ENCODE measurements at places on chromosomes 3 and 15.

DNA sequence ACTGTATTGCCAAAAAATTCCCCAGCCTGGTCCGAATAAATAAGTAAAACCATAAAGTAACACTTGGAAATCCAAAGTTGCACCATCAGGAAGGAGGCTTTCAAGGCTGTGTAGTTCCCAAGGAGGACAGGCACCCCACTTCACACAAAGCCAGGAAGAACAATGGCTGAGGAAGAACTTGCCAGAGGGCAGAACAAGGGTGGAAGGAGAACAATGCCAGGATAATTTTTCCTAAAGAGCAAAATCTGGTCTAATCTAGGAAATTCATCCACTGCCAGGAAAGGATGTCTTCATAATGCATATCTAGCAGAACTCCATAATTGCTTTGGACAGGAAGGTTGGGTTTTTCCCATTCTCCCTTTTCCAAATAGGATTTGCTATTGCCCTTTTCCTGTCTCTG, 15.7 kb upstream of the ARID3B start:
- DNase-seq: no peak

- DNase-seq: peak; percentile 46
Observed at GRCh38 chr3:359672-360071, 163.1 kb downstream of the CHL1 start.

DNA sequence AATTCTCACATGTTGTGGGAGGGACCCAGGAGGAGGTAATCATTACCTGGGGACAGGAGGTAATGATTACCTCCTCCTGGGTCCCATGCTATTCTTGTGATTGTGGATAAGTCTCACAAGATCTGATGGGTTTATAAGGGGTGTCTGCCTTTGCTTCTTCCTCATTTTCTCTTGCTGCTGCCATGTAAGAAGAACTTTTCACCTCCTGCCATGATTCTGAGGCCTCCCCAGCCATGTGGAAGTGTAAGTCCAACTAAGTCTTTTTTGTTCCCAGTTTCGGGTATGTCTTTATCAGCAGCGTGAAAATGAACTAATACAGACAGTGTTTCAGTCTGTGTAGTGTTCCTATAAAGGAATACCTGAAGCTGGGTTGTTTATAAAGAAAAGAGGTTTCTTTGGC, 13.1 kb upstream of the KCTD6 start:
- DNase-seq: no peak

- DNase-seq: no peak
Observed at GRCh38 chr15:33374226-33374914, 63.6 kb downstream of the RYR3 start.

GRCh38 chr15:87269566-87269965, 987.0 kb downstream of the NTRK3 start:
- no peak for DNase-seq

GRCh38 chr15:74382004-74382816, 14.8 kb upstream of the CYP11A1 start:
- DNase-seq: peak; percentile 84

- peak; percentile 54 for DNase-seq
Observed at GRCh38 chr3:38479431-38480092, 16.6 kb upstream of the EXOG start.

DNA sequence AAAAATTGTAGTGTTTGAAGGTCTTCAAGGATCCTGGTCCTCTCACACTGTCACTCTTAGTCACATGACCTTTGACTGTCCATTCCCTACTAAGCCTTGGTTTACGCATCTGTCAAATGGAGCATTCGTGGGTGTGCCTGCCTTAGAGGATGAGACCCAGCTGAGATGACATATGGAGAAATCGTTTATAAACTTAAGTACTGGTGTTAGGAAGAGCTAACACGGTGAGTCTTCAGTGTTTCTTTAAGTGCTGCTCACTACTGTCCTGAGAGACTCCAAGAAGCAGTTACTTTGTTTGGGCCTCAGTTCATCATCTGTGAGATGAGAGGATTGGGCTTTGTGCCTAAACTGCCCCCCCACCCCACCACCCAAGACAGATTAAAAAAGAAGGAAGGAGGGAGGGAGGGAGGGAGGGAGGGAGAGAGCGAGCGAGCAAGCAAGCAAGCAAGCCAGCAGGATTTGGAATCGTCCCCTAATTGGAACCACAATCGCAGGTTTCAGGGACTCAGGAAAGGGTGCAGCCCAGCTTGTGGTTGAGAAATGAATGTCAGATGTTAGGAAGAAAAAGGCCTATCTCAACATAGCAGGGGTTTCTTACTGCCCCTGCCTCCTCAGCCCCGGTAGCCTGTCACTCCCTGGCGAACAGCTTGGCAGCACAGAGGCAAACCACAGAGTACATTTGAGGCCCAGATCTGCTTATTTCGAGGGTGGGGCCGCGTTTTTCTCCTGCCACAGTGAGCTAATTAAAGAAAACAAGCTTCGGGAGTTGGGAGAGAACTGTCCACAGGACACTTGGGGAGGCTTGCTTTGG, 32.7 kb downstream of the SMAD3 start:
- no peak for DNase-seq

DNA sequence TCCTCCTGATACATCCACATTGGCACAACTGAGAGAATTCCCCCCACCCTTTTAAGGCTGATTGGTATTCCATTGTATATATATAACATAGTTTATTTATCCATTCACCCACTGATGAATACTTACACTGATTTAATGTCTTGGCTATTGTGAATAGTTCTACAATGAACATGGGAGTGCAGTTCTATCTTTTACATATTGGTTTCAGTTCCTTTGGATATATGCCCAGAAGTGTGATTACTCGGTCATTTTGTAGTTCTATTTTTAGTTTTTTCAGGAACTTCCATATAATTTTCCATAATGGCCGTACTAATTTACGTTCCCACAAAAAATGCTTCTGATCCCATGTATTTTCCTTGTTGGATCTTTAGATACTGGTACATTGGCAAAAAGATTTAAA, 135.3 kb downstream of the FMN1 start:
- DNase-seq: no peak

- DNase-seq: no peak
Observed at GRCh38 chr15:42083916-42084315, 10.4 kb downstream of the PLA2G4D start.

DNA sequence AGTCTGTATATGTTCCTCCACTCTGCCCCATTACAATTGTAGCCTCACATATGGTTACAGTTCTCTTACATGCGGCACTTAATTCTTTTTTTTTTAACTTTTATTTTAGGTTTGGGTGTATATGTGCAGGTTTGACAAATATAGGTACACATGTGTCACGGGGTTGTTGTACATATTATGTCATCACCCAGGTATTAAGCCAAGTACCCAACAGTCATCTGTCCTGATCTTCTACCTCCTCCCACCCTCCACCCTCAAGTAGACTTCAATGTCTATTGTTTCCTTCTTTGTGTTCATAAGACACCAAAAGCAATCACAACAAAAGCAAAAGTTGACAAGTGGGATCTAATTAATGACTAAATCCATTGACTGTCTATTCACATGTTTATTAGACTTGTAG, 144.6 kb upstream of the TP63 start:
- no peak for DNase-seq

GRCh38 chr3:38257583-38257982, 8.0 kb upstream of the SLC22A13 start:
- DNase-seq: no peak

- no peak for DNase-seq
Observed at GRCh38 chr15:77033417-77033728, 37.5 kb downstream of the TSPAN3 start.

DNA sequence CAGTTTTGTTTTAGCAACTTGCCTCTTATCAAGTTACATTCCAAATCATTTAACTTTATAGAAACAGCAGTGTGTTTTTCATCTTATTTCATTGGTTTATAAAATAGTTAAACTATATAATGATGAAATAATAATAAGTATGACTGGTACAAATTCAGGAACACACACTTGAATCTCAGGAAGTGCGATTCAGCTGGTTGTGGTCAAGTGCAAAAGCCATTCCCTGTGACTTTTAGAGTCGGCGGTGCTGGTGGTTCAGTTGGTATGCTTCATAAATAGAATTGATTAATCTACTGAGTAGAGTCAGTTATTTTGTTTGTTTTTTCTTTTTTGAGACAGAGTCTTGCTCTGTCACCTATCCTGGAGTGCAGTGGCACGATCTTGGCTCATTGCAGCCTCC, 22.7 kb downstream of the SACM1L start:
- DNase-seq: no peak

GRCh38 chr3:53139906-53140846, 9.9 kb upstream of the RFT1 start:
- no peak for DNase-seq

- no peak for DNase-seq
Observed at GRCh38 chr3:112126511-112126911, 6.5 kb downstream of the GCSAM start.

- no peak for DNase-seq
Observed at GRCh38 chr3:197956626-197956988, 3.4 kb upstream of the LMLN start.

DNA sequence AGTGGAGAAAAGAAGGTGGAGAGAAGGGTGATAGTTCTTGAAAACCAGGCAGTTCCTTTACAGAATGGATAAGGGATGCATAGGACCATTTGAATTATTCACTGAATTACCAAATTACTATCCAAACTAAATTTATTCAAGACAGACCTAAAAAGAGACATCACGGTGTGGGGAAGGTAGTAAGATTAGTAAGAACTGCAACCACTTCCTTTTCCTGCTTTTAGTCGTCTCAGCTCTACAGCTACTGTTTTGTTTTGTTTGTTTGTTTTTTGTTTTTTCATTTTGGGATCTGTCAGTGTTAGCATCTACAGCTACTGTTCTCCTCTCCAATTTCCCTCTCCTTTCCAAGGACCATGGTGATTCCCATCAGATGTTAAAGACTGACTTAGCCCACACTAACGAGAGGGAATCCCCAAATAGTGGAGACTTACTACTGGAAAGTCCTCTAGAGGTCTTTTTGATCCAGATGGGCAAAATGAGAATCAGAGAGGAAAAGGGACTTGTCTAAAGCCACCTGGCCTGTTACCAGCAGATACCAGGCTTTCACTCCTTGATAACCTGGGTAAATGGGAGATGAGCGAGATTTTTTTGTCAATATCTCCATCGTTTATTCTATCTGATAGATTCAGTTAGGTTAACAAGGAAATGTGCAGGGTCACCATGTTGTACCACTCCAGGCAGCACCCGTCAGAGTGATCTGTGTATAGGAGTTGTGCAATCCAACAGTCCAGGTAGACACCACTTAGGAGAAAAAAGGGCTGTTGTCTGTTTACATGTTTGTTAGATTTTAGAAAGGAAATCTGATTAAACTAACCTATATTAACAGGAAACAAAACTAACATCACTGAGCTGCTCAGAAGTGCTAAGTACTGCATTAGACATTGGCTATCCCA, 6.0 kb downstream of the HCLS1 start:
- no peak for DNase-seq

- DNase-seq: no peak
Observed at GRCh38 chr3:183149915-183150750, 12.4 kb downstream of the LAMP3 start.

DNA sequence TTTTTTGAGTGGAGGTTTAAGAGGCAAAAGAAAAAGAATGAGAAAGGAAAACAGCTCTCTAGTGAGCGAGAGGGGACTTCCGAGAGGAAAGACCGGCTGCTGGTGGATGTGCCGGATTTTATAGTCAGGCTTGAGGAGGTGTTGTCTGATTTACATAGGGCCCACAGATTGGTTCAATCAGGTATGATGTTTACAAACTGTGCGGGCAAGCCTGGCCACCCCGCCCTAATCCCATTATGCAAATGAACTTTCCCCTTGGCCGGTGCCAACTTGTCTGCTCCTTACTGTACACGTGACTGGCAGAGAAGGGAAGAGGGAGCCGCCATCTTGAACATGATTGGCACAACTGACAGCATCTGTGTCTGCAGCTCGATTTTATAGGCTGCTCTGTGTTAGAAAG, 44.7 kb downstream of the FAM43A start:
- no peak for DNase-seq

DNA sequence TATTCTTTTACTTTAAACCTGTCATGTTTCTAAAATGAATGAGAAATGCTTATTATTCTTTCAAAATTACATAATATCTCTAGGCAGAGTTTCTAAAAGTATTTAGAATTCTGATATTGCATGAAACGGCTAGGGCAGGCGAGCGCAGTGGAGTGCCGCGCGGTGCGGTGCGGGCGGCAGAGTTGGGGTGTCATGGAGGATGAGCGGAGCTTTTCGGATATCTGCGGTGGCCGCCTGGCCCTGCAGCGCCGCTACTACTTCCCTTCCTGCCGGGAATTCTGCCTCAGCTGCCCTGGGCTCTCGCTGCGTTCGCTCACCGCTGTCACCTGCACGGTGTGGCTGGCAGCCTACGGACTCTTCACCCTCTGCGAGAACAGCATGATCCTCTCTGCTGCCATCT, 12.6 kb downstream of the BNIP2 start:
- no peak for DNase-seq

DNA sequence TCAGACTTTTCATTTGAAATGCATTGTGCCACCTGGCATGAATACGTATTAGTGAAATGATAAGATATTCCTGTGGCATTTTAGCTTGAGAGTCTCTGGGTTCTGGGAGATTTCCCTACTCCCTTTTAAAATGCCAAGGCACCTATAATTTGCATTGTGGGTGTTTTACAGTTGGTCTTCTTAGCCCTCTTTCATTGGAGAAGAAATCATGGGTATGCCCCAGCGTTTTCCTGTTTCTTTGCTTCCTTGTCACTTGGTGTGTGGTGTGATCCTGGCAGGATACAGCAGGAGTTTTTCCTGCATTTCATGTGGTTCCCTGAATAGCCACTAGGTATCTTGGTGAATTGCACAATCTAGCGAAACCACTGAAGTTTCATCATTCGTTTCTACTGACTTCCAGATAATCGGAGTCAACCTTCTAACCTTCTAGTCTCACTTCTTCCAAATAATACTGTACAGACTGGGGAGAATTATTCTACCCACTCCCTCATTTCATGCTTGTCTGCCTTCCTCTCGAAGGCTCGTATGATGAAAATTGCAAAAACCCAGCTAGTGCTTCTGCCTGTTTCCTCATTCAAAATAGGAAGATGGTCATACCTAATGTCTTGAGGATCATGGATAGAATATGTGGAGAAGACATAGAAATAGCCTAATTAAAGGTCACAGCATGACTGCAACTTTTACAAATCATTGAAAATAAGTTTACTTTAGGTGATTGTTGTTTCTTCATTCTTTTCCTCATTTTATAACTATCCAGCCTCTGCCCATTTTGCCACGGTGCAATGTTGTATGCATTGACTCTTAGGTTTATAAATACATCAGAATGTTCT, 2.6 kb downstream of the BHLHE40 start:
- no peak for DNase-seq

DNA sequence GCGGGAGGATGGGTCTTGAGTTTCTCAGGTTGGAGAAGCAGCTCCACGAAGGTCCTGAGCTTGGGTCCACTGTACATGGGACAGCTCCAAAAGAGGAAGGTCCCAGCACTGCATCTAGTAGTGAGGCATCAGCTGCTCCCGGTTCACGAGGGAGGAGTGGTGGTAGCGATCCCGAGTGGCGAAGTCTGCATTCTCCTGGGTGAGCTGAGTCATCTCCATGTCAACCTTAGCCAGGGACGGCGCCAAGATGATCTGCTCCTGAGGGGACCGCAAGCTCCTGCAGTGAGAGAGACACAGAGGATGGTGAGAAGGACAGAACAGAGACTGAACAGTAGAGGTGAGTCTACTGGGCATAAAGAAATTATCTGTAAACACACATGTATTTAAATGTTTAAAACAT, 28.0 kb upstream of the HEG1 start:
- DNase-seq: no peak

Data from germinal center (tissue), 1 donor.